ENCODE measurements at places on chromosomes 4 and X.

- DNase-seq = no peak
Measured at GRCh38 chrX:48002319-48002718, 1.5 kb downstream of the ZNF182 start.

GRCh38 chrX:8010105-8010504 is 82.9 kb upstream of the PNPLA4 start:
- DNase-seq = no peak

- no peak for DNase-seq
Measured at GRCh38 chr4:14520171-14520570, 482.1 kb upstream of the CPEB2 start.

GRCh38 chr4:158667651-158668198 is 4.0 kb downstream of the C4orf46 start:
- DNase-seq = no peak

GRCh38 chrX:114272096-114272686 is 311.7 kb upstream of the HTR2C start:
- no peak for DNase-seq

GRCh38 chrX:98057176-98057575 is 1173.5 kb downstream of the RPA4 start:
- no peak for DNase-seq

DNA sequence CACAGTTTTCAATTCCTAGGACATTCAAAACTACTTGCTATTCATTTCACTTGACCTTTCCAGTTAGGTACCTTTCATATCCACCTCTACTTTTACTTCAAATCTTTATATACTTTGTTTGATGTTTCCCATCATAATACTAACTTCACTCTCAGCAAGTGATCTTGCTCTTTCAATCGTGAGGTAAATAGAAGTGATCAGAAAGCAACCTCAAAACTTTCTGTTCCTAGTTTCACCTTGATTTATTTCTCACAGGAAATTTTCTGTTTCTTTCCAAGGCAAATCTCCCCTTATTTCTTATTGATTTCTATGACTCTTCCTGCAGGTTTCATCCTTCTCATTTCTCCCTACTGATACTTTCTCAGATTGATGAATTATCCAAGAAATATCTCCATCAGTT is 623.5 kb downstream of the FSTL5 start:
- DNase-seq = no peak
